MG63 (cell line): ENCODE measurements at places on chromosomes 1 and 21.

DNA sequence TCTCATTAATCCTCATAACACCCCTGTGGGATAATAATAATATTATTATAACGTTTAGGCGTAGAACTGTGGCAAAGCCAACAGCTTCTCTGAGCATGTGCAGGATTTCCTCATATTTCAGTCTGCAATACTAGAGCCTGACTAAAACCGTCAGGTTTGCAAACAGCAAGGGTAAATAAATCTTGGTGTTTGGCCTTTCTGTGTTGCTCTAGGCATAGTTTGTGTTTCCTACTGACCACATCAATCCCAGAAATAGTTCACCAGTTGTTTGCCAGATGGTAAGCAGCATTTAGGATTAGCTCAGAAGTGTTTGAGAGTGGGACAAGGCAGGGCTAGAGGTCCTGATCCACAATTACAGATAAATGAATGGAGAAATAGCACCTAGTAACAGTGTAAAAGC lies 2.8 kb upstream of the KCNA3 start:
- no peak for DNase-seq

DNA sequence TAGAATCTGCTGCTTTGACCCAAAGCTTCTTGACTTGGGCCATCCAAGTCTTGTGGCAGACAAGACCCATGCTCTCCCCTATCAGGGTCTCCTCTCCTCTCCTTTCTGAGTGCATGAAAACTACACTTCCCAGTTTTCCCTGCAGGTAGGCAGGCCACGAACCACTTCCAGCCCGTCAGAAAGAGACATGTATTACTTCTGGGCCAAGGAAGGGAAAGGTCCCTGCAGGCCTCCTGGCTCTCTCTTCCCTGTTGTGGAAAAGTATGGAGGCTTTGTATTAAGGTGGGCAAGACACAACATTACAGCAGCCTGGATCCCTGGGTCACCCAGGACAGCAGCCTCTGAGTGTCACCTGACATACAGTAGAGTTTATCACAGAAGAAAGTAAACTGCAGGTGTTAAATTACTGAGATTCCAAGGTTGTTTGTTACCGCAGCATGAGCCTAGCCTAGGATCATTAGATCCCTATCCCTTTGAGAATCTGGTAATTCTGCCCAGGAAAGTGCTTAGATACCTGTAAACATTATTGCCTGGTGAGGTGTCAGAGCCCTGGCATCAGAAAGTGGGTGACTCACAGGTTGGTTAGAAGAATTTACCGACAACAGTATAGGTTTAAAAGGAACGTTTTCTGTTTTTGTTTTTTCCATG lies 717.3 kb downstream of the MATN1 start:
- no peak for DNase-seq

GRCh38 chr1:26696654-26697430 lies 1.0 kb downstream of the ARID1A start:
- peak; percentile 31 for DNase-seq

GRCh38 chr21:23861911-23862504 lies 1745.3 kb downstream of the MRPL39 start:
- DNase-seq = no peak

GRCh38 chr1:53401813-53402745 lies 57.1 kb upstream of the DMRTB1 start:
- no peak for DNase-seq

DNA sequence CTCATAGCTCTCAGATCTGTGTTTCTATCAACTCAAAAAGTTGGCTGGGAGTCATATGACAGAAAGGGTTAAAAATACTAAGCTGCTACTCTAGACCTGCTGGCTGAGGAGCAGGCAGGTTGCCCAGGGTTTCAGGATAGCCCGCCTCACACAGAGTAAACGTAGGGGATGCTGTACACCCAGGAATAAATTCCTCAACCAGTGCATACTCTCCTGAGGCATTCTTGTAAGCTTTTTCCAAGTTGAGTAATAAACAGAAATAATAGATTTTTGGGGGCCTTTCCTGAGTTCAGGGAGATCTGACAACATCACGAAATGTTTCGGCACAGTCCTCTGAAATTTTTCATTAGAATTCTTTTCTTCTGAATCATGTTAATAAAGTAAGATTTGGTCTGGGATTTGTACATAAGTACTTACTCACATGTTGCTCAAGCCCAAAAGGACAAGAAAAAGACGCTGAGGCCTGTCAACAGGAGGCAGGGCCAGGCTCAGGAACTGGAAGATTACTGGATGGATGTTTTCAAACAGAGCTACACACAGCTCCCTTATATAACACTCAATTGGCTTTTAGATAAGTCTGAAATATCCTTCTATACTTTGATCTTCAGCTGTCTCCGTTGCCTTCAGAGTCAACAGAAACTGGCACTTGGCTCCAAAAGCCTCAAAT lies 41.0 kb downstream of the TGFBR3 start:
- peak; percentile 78 for DNase-seq

DNA sequence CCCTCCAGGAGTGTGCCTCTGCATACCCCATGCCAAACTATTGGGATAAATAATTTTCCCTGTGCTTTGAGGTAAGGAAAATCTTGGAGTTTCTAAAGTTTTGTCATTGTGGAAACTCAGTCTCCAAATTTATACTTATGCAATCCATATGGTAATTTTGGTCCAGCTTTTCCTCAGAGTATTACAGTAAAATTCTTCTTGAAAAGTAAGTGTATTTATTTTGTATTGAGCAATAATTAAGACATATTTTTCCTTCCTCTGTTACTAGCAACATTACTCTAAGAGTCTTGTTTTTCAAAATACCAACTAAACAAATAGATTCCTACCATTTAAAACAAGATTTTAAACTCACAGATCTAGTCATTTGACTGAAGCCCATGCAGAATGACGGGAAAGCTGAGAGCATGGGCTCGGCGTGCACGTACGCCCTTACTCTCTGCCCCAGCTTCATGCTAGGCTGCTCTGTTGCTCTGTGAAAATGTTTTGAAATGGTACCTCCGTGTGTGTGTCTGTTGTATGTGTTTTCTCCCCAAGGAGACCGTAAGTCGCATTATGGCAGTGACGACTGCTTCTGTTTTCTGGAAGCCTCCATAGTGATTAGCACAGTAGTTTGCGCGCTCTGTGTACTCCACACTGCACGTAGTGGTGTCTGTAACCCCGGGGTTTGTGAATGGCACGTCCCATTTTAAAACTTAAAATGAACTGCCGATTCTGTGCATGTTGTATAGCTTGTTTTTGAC lies 165.3 kb downstream of the SDCCAG8 start:
- no peak for DNase-seq

- DNase-seq = no peak
Measured at GRCh38 chr1:223243441-223244050, 100.5 kb upstream of the TLR5 start.

DNA sequence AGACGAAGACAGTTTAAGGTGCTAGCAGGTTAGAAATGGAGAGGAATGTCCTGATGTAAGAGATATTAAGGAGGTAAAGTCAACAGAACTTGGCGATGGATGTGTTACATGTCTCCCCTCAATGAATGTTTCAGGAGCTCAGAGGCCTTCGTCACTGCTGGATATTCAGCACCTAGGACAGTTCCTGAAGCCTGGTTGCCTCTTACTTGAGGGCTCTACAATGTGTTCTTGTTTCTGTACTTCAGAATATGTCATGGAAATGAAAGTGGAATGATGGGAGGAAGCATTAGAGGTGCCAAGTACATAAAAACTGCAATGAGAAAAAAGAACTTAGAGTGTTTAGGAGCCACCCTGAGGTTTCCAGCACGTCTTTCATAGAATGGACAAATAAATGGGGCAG lies 17.7 kb downstream of the TNR start:
- DNase-seq = no peak

DNA sequence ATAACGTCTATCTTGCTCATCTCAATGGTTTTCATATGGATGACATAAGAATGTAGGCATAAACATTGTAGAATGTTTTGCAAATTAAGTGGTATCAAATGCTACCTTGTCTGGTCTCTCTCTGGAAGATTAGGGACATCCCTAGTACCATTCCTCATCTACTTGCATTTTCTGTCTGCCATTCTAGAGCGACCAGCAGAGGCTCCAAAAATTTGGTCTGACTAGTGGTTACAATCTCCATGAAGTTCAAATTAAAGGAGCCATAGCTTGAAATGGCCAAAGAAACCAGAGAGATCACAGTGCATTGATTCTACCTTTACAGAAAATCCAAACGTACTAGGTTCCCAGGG lies 1.1 kb downstream of the CD84 start:
- DNase-seq = no peak

GRCh38 chr1:71154429-71154828 lies 73.6 kb upstream of the ZRANB2 start:
- no peak for DNase-seq

- DNase-seq = no peak
Measured at GRCh38 chr1:38028671-38029070, 16.1 kb downstream of the UTP11 start.

DNA sequence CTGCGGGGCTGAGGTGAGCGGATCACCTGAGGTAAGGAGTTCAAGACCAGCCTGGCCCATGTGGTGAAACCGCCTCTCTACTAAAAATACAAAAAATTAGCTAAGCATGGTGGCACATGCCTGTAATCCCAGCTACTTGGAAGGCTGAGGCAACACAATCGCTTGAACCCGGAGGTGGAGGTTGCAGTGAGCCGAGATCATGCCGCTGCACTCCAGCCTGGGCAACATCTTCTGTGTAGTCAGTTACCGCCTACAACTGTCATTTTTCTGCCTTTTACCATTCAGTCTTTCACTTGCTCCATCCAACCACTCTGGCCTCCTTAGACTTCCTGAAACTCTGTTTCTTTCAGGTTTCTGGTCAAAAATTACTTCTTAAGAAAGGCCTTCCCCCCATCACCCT lies 2.2 kb downstream of the MYCBP start:
- no peak for DNase-seq

- DNase-seq = no peak
Measured at GRCh38 chr1:212097360-212097759, 61.8 kb downstream of the DTL start.

DNA sequence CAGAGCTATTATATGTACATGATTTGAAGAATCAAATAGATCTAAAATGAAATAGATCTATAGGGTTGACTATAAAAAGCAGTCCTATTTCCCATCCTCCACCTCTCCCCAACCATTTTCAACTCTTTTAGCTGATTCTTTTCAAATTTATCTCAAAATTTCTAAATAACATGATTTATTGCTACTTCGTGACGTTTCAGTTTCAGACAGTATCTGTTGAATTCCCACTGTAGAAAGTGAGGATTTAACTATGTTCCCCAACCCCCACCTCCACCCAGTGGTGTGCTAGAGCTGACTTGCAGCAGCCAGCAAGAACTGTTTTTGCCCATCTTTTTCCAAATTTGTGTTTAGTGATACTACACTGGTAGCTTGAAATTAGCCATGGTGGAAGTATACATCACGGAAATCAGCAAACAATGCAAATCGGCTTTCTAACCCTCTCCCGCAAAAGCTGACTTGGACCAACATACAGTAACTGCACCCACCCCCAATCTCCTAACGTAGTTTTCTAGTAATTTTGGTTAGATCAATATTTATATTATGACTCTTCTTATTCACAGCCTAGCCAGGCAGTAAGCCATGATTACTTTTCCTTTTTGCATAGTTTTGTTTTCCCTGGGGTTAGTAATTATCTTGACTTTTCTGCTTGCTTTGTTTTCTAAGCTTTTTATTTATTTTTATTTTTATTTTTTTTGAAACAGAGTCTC lies 10.9 kb downstream of the SEMA4A start:
- no peak for DNase-seq

- no peak for DNase-seq
Measured at GRCh38 chr1:244762629-244763028, 72.8 kb upstream of the COX20 start.

DNA sequence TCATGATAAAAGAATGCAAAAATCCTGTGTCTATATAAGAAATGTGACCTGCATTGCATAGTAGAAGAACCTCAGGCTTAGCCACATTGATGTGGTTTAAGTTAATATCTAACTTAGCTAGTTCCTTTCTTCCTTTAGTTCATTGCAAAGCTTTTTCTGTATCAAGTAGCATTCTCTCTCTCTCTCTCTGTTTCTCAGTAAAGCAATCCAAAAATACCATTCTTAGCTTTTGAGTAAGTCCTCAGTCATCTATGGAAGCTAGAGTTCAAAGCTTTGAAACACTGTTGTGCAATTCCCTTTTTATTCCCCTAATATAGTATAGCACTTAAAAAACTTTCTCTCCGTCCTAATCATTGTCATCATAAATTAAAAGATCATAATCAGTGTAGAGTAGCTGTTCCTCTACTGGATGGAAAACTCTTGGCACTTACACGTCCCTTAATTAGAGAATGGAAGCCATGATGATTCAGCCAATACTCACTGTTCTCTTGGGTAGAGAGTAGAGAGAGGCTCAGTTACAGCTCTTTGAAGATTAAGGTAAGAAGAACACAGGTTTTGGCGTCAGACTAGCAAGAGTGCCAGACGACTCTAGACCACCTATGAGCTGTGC lies 350.3 kb upstream of the LYPLAL1 start:
- no peak for DNase-seq

GRCh38 chr1:151067185-151067584 lies 3.4 kb upstream of the GABPB2 start:
- no peak for DNase-seq

- no peak for DNase-seq
Measured at GRCh38 chr1:114690148-114690547, 5.2 kb downstream of the AMPD1 start.

DNA sequence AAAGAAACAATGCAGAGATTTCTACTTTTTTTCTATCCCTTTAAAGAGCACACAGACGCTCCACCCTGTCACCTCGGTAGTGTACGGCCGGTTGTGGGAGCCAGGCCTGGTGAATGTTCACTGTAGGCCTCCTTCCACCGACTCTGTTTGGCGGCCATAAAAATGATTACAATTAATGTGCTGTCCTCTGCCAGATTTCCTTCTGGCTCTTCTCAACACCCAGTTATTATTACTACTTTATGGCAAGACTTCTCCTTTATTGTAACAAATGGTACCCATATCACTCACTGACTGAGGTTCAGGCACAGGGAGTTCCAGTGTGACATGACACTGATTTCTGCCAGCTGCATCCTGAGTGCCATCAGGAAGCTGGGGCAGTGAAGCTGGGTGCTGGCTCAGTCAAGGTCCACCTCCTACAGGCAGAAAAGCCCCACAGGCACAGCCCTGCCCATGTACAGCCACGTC lies 37.4 kb downstream of the GPR161 start:
- DNase-seq = no peak

- DNase-seq = no peak
Measured at GRCh38 chr1:87638636-87639035, 310.0 kb downstream of the LMO4 start.

- no peak for DNase-seq
Measured at GRCh38 chr1:29364101-29364678, 127.9 kb downstream of the PTPRU start.

GRCh38 chr1:162676750-162677149 lies 44.5 kb downstream of the DDR2 start:
- no peak for DNase-seq

- no peak for DNase-seq
Measured at GRCh38 chr1:89823679-89824292, 3.0 kb downstream of the LRRC8D start.
